ENCODE measurements at places on chromosomes 1 and 21.
A peak's percentile ranks its signal among the peaks of the same experiment; 100 is the strongest.

- no peak for DNase-seq
Measured at GRCh38 chr1:208159555-208160258, 84.5 kb downstream of the PLXNA2 start.

DNA sequence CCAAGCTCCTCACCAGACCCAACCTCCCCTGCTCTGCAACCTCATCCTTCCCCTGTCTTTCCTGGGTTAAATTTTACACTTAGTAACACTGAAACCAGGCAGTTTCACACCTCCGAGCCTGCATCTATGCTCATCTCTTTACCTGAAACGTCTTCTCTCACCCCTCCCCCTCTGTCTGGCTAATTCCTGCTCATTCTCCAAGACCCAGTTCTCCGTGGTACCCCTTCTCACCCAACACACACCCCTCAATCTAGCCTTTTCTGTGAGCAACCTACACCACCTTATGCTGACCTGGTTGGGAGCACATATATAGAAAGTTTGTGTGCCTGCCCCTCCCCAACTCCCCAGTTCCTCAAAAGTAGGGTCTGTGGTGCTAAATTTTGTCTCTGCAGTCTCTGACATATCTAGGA, 3.7 kb upstream of the KIAA1614 start:
- no peak for DNase-seq

- no peak for DNase-seq
Measured at GRCh38 chr1:226596531-226597165, 48.1 kb downstream of the STUM start.

DNA sequence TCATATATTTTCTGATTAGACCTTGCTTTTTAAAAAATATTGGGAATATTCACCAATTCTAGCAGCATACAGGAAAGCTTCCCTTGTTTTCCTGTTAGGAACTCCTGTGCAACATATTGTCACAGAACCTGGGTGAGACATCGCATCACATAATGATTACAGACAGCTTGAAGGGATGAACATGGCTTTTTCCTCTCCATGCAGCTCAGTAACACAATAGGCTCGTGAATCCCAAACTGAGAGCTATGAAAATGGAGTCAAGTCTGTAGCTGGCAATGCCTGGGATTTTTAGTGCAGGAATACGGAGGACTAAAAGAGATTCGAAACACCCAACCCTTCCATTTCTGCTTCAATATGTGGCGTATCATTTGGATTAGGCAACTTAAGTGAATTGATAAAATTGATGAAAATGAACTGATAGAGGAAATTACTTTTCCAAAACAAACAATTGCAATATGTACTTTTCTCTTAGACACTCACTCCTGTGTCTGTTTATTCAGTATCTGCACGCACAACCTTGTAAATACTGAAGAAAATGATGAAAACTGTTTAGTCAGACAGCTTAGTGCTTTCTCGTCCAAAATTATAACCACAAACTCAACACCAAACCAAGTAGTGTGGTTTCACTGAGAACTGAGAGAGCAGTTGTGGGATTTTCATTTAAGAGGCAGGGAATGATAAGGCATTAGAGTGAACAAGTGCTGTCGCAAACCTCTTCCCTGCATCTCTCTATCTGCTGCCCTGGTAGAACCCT, 250.4 kb downstream of the PTBP2 start:
- DNase-seq, result no peak

- no peak for DNase-seq
Measured at GRCh38 chr1:211843018-211843417, 12.5 kb upstream of the LPGAT1 start.

GRCh38 chr1:981955-982558, at the start of gene PERM1:
PERM1 (minus strand) TSS chr1:982093; CDS start chr1:981029, 1,064 bp downstream.
- no peak for DNase-seq

DNA sequence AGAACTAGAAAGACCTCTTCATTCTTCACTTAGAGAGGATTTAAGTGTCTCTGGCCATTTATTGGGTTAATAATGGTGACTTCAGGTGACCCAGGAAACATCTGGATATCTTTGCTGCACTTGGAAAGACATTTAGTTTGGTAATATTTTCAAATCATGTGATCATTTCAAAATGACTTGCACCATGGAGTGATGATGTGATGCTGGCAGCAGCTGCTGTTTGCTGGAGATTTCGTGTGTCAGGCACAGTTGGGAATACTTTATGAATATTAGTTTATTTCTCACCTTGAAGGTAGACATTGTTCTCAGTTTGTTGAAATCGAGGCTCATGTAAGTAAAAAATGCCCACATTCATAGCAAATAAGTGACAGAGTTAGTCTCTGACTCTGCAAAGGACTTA, 236.0 kb downstream of the DISC1 start:
- DNase-seq, result no peak

- no peak for DNase-seq
Measured at GRCh38 chr1:38875811-38876210, 2.7 kb upstream of the MYCBP start.

GRCh38 chr1:10424034-10424433, 6.2 kb upstream of the CENPS start:
- DNase-seq, result no peak

DNA sequence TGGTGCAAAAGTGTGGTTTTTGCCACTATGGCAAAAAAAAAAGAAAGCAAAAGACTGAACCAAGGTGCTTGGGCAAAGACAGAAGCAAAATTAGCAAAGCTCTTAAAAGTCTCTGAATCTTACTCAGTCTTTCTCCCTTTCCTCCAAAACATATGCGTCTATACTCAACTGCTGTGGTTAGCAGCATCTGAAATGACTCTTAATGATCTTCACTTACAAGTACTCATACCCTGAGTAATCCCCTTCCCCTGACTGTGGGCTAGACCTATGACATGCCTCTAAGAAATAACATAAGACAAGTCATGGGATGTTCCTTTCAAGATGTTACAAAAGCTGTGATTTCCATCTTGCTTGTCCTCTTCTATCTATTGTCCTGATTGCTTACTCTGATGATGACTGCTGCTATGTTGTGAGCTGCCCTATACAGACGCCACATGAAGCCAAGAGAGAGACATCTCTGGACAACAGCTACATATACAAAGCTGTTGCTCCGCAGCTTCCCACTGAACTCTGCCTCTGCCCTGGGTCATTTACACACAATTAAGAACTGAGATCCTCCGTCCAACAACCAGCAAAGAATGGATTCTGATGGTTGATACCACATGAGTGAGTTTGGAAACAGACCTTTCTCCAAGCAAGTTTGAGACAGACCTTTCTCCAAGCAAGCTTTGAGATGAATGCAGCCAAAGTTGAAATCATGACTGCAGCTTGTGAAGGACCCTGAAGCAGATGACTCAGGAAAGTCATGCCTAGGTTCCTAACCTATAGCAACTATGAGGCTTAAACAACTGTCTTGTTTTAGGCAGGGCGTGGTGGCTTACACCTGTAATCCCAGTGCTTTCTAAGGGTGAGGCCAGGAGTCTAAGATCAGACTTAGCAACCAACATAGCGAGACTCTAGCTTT, 55.2 kb downstream of the PUM1 start:
- DNase-seq, result no peak

DNA sequence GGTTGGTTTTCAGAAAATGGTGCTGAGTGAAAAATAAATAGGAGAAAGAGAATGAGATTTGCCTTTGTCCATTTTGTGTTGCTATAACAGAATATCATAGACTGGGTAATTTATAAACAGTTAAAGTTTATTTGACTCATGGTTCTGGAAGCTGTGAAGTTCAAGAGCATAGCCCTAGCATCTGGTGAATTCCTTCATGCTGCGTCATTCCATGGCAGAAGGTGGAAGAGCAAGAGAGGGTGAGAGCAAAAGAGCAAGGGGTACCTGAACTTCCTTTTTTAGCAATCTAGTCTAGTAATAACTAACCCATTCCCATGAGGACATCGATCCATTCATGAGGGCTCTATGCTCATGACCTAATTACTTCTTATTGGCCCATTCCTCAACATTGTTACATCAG, 209.1 kb upstream of the ZP4 start:
- no peak for DNase-seq

- DNase-seq, result no peak
Measured at GRCh38 chr1:20184997-20185833, 681 bp upstream of the UBXN10 start.

- no peak for DNase-seq
Measured at GRCh38 chr1:8409106-8409505, 91.2 kb downstream of the SLC45A1 start.

DNA sequence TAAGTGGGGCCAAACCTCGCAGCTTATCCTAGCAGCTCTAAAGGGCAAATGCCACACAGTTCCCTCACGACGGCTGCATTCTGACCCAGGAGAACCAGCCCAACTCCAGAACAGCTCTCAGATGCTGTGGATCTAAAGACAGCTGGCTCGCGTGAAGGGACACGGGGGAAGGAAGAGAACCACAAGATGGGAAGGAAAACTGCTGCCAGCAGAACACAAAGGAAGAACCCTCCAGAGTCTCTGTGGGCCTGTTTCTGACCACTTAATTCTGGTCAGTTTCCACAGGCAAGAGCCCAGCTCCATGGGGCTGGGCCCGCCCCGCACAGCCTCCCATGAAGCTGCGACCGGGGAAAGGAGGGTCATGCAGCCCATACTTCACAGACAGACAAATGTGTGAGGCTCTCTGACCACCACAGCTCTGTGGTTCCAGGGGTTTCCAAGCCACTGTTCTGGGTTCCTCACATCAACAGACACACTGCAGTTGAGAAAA, 61.1 kb downstream of the SLC45A1 start:
- no peak for DNase-seq

GRCh38 chr1:116769561-116769977, 15.3 kb downstream of the CD2 start:
- peak; percentile 33 for DNase-seq

DNA sequence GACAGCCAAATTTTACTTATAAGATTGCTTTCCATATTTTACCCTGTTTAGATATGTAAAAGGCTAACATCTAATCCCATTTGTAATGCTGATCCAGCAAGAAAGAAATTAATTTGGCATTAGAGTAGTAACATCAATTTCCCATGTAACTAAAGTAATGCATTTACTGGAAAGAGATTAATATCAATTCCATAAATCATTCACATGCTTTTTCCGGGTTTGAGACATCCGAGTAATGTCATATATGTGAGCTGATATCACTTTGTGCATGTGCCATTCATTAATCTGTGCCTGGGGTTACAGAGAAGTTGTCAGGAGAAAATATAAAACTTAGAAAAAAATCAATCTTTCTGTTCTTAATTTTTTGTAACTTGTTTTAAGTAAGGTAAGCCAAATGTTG, 206.1 kb downstream of the AGBL4 start:
- no peak for DNase-seq

DNA sequence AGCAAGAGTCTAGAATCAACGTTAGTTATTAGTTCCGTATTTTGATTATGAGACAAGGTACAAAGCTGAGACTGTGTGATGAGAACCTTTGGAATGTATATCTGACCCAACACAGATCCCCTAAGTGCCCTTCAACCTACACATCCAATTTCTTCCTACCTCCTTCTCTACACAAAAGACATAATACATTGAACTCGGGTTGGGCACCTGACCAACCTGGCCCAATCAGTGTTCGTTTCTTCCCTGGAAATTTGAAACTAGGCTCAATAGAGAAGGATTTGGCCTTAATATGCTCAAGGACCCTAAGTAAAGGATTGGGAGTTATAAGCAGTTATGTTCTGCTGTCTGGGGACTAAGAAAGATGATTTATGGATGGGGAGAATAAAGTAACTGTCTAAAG, 12.1 kb downstream of the ITSN1 start:
- no peak for DNase-seq

GRCh38 chr21:15788847-15789523, 59.2 kb downstream of the USP25 start:
- DNase-seq, result no peak

DNA sequence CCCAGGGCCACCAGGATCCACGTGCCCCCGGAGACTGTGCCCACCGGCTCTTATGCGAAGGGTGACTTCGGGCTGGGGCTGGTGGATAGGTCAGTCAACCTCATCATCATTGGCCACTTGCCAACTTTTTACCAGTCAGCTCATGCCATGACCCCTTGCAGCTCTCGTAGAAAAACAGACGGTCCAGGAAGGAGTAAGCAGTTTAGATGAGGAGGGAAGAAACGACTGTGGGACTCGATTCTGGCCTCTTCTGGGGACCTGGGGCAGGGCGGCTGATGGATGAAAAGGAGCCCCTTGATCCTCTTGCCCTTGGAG, 41.0 kb downstream of the UBASH3A start:
- no peak for DNase-seq

GRCh38 chr1:44714944-44715571, 15.9 kb downstream of the RNU5D-1 start:
- no peak for DNase-seq

DNA sequence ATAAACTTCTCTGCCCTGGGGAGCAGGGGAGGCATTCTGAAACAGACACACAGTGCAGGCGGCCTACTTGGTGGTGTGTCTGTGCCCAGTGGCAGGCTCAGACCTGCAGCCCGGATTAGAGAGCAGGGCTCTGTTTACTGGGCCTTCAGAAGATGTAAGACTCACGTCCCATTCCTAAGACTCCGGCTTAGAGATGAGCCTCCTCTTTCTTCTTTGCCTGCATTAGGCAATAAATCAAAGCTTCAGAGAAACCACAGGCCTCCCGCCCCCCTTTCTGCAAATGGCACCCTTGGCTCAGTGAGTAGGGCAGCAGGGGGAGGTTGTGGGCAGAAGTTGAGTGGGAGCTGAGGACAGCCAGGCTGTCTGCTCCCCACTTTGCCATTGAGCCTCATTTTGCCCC, 35.8 kb downstream of the LGR6 start:
- no peak for DNase-seq

- no peak for DNase-seq
Measured at GRCh38 chr1:12475101-12475500, 142.9 kb downstream of the DHRS3 start.

All from activated CD8-positive, alpha-beta memory T cell treated with anti-CD3 and anti-CD28 coated beads for 1 hour (primary cell).